ENCODE measurements at places on chromosomes 11 and 22.

- no peak for DNase-seq
Measured at GRCh38 chr11:87972133-87972532, 203.1 kb downstream of the RAB38 start.

- DNase-seq = no peak
Measured at GRCh38 chr11:110968348-110969062, 256.3 kb upstream of the ARHGAP20 start.

DNA sequence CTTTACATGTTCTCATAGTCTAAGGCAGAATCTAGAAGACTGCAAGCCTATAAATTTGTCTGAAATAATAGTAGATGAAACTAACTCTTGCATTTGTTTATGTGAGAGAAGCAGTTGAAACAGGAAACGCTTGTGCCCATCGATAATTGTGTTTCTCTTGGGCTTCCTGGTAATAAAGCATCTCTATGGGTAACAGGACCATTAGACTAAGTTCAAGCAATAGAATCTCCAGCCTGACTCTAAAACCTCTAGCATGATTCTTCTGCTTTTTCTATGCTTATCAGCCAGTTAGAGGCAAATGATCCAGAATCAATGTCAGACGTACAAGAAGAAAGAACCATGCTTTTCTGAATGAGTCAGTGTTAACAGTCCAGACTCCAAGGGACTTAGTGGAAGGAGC is 1734.4 kb downstream of the LRRC4C start:
- DNase-seq = no peak

DNA sequence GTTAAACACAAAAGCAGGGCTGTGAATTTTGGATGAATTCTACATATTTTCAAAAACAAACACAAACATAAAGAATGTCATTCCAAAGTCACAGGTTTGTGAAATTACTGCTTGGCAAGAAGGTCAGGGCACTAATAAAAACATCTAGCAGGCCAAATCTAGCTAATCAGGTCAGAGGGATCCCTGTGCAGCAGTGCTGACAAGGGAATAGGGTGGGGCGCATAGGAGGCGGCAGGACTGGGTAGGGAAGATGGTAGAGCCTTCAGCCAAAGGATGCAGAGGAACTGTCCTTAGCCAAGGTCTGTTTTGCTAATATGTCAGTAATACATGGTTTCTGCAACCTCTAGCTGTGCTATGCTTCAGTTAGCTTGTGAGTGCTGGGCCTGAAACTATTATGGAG is 396.6 kb downstream of the TENM4 start:
- DNase-seq = no peak

GRCh38 chr11:122404571-122404970 is 251.0 kb upstream of the UBASH3B start:
- no peak for DNase-seq

GRCh38 chr11:134988495-134988894 is 576.5 kb upstream of the B3GAT1 start:
- DNase-seq = no peak

GRCh38 chr22:45533703-45534102 is 31.0 kb downstream of the FBLN1 start:
- DNase-seq = no peak

GRCh38 chr11:62444835-62445234 is 26.0 kb downstream of the SCGB1A1 start:
- DNase-seq = no peak

DNA sequence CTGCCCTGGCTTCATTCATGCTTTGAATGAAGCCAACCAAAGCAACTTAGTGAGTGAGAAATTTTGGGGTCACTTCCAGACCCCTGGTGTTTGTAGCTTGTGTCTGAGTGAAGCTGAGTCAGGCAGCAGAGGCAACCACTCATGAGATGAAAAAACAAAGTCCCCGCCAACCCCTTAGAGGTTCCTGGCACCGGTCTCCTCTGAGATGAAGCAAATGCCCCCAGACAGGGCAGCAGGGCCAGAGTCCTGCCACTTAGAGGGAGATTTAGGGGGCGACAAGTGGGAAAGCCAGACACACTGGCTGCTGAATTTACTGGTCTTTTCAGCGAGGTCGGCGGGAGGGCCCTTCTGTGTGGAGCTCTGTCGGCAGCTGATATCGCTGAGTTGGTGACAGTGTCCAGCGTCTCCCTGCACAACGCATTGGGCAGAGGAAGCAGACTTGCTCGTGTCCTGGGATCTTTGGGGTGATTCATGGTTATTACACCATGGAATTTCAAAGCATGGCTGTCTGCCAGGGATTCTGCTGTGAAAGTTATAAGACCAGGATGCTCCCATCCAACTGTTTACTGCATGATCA is 482.6 kb downstream of the MIAT start:
- no peak for DNase-seq

GRCh38 chr11:114073007-114073827 is 13.7 kb downstream of the ZBTB16 start:
- DNase-seq = no peak
